Lung (tissue), 17 donors: ENCODE measurements at places on chromosomes 1 and 21.

DNA sequence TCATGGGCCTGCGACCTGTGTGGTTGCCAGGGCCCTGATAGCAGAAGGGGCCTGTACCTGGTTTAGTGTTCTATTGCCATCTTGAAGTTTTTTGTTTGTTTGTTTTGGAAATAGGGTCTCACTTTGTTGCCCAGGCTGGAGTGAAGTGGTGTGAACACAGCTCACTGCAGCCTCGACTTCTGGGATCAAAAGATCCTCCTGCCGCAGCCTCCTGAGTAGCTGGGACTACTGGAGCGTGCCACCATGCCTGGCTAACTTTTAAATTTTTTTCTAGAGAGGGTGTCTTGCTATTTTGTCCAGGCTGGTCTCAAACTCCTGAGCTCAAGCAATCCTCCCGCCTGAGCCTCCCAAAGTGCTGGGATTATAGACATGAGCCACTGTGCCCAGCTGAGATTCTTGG is 72.9 kb downstream of the UBE2T start:
- no peak for DNase-seq

DNA sequence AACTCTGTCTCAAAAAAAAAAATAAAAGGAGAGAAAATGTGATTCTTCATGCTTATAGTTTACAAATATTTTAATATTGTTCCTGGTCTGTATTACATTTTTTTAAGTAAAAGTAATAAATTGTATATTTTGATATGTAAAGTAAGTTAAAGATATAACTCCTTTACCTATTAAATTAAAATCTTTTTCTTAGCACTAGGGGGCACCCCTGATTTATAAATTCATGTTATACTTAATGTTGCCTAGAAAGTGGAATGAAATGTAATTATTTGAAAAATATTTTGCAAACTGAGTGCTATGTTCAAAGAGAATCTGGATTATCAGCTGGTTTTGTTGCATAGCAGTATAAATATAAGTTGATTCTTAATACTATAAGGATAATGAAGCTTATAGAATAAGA is 49.2 kb downstream of the RALGPS2 start:
- DNase-seq = peak; percentile 73

DNA sequence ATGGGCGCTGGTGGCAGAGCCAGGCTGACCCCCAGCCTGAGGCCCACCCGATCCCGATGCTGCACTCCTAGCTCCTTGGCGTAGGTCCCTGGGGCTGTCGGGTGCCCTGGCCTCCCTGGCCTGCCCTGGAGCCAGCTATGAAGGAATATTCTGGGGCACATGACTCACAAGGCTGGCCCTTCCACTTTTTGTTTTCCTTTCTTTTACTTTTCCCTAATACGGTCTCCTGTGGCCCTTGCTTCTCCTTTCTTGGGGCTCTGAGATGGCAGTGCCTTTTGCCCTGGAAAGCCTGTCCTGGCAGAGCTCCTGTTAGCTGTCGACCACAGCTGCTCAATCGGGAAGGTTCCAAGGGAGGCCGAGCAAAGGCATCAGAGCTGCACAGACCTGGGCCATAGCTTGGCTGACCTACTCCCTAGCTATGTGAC is 22.1 kb downstream of the ARHGEF10L start:
- no peak for DNase-seq

- DNase-seq = peak; percentile 95
Observed at GRCh38 chr1:10796029-10796944, at the start of gene CASZ1. TSS of gene CASZ1 (minus strand) at chr1:10796646. CDS start at chr1:10693889, 102,757 bp downstream.

GRCh38 chr1:110872745-110873720 is at the start of gene CD53:
TSS of gene CD53 (plus strand) at chr1:110873148. CDS start at chr1:110891409, 18,261 bp downstream.
- DNase-seq = no peak

- DNase-seq = no peak
Observed at GRCh38 chr1:36253161-36253862, 29.1 kb downstream of the THRAP3 start.

DNA sequence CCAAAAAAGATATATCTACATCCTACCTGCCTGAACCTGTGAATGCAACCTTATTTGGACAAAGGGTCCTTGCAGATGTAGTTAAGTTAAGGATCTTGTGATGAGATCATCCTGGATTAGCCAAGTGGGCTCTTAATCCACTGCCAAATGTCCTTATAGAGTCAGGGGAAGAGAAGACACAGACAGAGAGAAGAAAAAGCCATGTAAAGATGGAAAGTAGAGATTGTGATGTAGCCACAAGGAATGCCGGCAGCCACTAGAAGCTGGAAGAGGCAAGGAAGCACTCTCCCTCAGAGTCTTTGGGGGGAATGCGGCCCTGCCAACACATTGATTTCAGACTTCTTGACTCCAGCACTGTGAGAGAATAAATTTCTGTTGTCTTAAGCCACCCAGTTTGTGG is 16.2 kb downstream of the HSD11B1 start:
- DNase-seq = no peak

- no peak for DNase-seq
Observed at GRCh38 chr1:7608628-7609305, 162.3 kb upstream of the VAMP3 start.

- no peak for DNase-seq
Observed at GRCh38 chr21:41233916-41234315, 66.0 kb downstream of the BACE2 start.

DNA sequence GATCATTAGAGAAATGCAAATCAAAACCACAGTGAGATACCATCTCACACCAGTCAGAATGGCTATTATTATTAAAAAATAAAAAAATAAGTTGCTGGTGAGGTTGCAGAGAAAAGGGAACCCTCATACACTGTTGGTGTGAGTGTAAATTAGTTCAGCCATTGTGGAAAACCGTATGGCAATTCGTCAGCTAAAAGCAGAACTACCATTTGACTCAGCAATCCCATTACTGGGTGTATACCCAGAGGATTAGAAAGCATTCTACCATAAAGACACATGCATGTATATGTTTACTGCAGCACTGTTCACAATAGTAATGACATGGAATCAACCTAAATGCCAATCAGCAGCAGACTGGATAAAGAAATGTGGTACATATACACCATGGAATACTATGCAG is 42.2 kb downstream of the GIPC2 start:
- no peak for DNase-seq

- DNase-seq = no peak
Observed at GRCh38 chr1:184032930-184033418, 4.6 kb downstream of the COLGALT2 start.
